ENCODE measurements at places on chromosomes 2 and 18. TPM values are rescaled to one million over a fixed set of nuclear protein-coding genes. Genes with fewer than 3 reads are reported as not detected.

DNA sequence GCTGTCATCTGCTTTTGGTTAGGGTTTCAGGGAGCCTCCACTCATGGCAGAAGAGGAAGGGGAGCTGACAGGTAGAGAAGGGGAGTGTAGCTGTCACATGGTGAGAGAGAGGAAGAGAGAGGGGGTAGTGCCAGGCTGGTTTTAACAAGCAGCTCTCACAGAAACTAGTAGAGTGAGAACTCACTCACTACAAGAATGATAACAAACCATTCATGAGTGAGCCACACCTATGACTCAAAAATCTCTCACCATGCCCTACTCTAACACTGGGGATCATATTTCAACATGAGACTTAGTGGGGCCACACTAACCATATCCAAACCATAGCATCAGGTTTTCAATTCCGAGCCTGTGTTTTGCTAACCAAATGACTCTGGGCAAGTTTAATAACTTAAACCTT lies 274.9 kb upstream of the VWC2L start:
- no peak for DNase-seq

- DNase-seq: no peak
Measured at GRCh38 chr2:134124047-134124753, 129.7 kb upstream of the MGAT5 start.

DNA sequence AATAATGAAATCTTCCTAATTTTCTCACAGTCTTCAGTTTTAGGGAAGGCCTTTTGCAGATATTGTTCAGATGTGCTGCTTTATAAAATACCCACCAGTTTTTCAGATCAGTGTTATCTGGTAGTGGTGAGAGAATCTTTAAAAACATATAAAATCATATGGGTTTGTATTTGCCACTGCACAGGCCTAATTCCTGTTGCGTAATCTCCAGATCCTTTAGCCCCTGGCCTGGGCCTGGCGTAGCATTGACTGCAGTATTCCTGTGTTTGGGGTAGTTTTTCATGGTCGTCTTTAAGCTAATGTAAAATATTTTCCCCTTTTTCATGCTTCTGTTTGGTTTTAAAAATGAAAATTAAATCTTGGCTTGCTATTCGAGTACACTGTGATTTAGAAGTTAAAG lies 43.2 kb downstream of the TSHZ1 start:
- DNase-seq: no peak

CAPN14 gene
- total RNA-seq: 0.49 TPM

CXCR2 gene
- total RNA-seq: 0.31 TPM

Data from activated naive CD8-positive, alpha-beta T cell treated with anti-CD3 and anti-CD28 coated beads for 36 hours (primary cell).